Activated CD8-positive, alpha-beta T cell treated with anti-CD3 and anti-CD28 coated beads for 36 hours (primary cell): ENCODE measurements at places on chromosomes 2 and 18. TPM values are rescaled to one million over a fixed set of nuclear protein-coding genes. Genes with fewer than 3 reads are reported as not detected.
A peak's percentile ranks its signal among the peaks of the same experiment; 100 is the strongest.

- peak; percentile 89 for DNase-seq
Observed at GRCh38 chr2:230575642-230576324, 136.9 kb upstream of the CAB39 start.

KCNE4 gene
- total RNA-seq, result not detected

PID1 gene
- not detected for total RNA-seq

- DNase-seq, result no peak
Observed at GRCh38 chr2:64277101-64277849, 133.1 kb upstream of the PELI1 start.

DNA sequence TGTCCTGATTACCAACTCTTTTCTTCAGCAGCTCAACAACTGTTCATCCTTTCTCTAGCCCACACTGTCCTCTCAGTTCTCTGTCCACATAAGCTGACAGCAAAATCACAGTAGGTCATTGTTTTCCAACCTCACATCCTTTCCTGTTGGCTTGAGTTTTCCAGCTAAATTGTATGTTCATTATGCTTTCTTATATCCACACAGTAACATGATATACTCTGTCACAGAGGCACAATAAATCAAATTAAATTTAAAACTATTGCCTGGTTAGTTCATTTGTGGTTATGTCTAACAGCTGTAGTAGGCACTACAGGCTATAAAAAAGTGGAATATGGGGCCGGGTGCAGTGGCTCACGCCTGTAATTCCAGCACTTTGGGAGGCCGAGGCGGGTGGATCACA is 179.9 kb downstream of the ETAA1 start:
- DNase-seq, result no peak

GRCh38 chr2:170025223-170025622 is 152.7 kb upstream of the MYO3B start:
- no peak for DNase-seq

- DNase-seq, result no peak
Observed at GRCh38 chr18:53385889-53386288, 838.6 kb downstream of the MBD2 start.

DNA sequence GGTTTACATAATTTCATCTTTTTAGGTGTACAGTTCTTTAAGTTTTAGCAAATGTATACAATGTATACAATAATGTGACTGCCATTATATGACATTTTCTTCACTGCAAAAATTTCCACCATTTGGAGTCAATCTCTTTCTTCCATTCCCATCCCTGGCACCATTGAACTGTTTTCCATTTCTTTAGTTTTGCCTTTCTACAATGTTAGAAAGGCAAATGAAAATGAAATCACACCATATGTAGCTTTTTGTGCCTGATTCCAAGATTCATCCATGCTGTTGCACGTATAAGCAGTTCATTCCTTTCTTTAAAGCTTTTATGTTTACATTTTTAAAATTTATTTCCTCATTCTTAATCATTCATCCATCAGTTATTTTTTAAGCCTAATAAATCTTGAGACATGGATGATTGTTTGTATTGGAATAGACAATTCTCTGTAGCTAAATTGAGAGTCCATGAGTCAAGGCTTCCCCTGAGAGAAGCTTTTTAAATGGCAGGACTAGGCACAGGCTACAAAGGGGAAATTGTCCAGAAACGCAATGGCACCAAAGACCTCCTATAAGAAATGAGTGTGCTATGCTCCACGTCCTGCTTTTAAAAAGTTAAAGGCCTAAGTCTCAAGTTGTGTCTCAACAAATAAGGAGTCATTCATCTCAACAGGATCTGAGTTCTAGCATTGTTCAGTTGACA is 8.7 kb upstream of the COL5A2 start:
- no peak for DNase-seq

LOXHD1 gene
- total RNA-seq, result 0.45 TPM

FKBP1B gene
- total RNA-seq, result 1.7 TPM

POTEJ gene
- not detected for total RNA-seq

REG3A gene
- total RNA-seq, result not detected

DNA sequence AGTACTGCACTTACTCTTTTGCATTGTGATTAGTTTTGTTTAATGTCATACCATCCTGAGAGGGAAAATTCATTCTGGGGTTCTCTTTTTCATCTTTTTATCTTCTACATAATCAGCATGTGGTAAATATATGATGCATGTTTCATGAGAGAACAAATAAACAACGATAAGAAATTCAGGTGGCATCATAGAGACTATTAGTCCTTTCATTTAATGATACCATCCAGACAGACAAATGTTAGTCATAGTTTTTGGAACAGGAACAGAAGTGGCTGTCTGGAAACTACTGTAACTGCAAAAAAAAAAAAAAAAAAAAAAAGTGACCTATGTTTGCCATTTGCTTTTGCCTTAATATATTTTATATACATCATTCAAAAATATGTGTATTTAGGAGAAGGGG is 761.0 kb downstream of the EPHA4 start:
- no peak for DNase-seq

DNA sequence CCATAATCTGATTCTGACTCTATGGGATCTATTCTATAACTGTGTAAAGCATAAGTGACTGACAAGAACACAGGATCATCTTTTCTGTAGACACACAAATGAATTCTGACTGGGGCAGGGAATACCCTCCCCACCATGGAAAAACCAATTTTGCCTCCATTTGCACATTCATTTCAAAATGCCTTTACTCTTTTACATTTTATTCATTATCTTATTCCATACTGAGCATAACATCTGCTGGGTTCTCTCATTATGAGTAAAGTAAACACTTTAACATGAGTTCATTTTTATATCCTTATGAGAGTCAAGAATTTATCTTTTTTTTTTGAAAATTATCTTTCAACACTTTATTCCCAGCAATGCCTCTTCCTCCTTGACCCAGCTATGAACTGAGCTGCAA is 163.5 kb downstream of the RNF152 start:
- DNase-seq, result no peak

DNA sequence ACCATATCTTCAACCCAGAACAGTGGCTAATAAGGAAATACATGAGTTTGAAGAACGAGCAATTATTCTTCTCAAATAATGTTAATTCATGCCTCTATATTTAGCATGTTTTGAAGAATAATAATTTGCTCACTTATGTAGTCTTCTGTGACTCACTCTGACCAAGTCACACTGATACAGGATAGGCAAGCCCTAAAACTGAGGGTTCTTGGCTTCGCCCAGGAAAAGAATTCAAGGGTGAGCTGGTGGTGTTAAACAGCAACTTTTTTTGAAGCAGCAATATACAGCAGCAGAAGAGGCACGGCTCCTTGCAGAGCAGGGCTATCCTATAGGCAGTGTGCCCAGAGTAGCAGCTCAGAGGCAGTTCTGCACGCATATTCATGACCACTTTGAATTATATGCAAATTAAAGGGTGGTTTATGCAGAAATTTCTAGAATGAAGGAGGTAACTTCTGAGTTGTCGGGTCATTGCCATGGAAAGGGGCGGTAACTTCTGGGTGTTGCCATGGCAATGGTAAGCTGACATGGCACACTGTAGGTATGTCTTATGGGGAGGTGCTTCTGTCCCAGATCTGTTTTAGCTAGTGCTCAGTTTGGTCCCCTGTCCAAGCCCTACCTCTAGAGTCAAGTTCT is 200.6 kb downstream of the RND3 start:
- DNase-seq, result no peak

ZNF516 gene
- total RNA-seq, result 10.5 TPM

GRCh38 chr2:12173271-12173942 is 427.0 kb downstream of the LPIN1 start:
- DNase-seq, result no peak

- no peak for DNase-seq
Observed at GRCh38 chr18:24459772-24460171, 665 bp upstream of the HRH4 start.

POTEI gene
- not detected for total RNA-seq

DNA sequence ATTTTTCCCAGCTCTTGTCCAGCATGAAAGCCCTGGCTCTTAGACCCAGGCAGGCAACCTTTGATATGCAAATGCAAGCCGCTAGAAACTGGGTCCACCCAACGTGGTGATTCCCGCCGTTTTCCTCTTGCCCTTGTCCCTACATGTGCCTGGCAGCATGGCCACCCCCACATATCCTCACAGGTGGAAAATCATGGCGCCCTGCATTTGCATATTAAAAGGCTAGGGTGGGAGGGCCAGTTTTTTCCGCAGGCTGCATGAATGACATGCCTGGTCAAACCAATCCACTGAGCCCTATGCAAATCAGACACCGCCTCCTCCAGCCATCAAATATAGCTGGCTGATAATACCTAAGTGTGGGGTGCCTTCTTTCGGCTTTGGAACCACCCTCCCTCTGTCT is 1091.8 kb upstream of the NXPH2 start:
- DNase-seq, result no peak

GRCh38 chr2:190113000-190113399 is 50.5 kb upstream of the MSTN start:
- no peak for DNase-seq
